Esophagus squamous epithelium (tissue), 5 donors: ENCODE measurements at places on chromosomes 1 and 21. TPM values are rescaled to one million over a fixed set of nuclear protein-coding genes. Genes with fewer than 3 reads are reported as not detected.

KRTAP7-1 gene
- not detected for total RNA-seq

CD160 gene
- total RNA-seq, result not detected

MYBPHL gene
- total RNA-seq, result not detected

RAB3B gene
- under 0.01 TPM for total RNA-seq

DNA sequence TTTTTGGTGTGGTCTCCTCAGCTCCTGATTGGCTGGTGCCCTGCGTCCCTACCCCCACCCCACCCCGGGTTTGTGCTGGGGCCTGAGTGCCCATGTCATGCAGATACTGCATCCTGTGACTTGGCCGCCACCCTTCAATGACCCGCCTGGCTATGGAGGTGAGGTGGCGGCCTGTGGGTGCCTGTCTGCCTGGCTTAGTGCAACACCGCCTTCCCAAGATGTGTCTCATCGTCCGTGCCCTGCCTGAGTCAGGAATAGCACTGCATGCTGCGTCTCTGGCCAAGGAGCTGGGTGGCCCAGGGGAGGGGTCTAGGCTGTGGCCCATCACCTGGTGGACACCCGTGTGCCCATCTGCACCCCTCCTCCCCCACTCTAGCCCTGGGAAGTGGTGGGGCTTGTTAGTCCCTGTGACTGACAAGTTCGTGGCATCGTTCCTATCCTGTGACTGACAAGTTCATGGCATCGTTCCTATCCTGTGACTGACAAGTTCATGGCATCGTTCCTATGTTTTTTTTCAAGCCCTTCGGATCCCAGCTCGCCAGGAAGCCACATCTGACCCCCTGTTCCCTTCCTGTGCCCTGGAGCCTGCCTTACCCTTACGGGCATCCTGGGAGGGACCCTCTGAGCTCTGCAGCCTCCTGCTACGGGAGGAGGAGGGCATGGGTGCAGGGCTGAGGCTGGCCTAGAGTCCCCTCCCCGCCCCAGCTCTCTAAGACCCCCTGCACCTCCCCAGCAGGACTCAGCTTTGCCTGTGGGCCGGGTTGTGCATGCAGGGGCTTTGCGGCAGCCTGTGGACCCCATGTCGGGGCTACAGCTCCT is 7.5 kb downstream of the SLX9 start:
- H3K27me3 ChIP-seq, result no peaks in the 10 kb centered on the region
- H3K4me1 ChIP-seq, result peaks cover 7% of the 10 kb centered on the region
- no peak overlapping the region for H3K4me3 ChIP-seq
- H3K27ac ChIP-seq, result no peak overlapping the region
- DNase-seq, result no peak
- no peaks in the 10 kb centered on the region for H3K36me3 ChIP-seq

DNA sequence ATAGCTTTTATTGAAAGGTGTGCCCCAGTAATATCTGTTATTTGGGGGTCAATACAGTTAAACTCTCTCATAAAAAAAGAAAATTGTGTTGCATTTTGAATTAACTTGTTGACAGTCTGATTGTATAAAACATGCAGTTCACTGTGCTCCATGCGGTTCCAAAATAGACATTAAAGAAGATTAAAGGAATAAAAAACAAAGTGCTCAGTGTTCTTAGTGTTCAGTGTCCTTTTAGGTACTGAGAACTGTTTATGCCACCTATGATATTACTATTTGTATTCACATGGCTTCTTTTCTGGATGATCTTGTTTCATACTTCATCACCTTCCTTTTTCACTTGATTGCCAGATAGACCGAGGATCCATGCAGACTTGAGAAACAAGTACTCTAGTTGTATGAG is 15.3 kb upstream of the SGIP1 start:
- H3K36me3 ChIP-seq, result no peaks in the 10 kb centered on the region
- no peaks in the 10 kb centered on the region for H3K4me1 ChIP-seq
- no peak overlapping the region for H3K4me3 ChIP-seq
- H3K27me3 ChIP-seq, result no peaks in the 10 kb centered on the region
- no peak for DNase-seq
